ENCODE measurements at places on chromosomes 2 and 18.

DNA sequence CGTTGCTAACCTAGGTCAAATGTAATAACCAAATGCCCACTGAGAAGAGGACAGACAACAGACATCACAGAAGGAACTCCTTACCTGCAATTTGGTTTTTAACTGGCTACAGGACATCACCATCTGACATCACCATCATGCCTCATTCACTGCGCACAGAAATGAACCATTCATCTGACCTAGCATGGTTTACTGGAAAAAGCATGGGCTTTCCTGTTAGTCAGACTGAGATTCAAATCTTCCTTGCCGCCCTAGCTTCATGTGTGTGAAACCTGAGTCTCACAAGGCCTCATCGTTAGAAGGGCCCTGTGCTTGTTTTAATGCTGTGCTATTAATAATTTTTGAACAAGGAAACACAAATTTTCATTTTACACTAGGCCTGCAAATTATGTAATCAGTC is 1.1 kb upstream of the HIBCH start:
- DNase-seq: no peak

GRCh38 chr2:88027697-88028389 is 11.5 kb upstream of the RNU2-63P start:
- DNase-seq: no peak

DNA sequence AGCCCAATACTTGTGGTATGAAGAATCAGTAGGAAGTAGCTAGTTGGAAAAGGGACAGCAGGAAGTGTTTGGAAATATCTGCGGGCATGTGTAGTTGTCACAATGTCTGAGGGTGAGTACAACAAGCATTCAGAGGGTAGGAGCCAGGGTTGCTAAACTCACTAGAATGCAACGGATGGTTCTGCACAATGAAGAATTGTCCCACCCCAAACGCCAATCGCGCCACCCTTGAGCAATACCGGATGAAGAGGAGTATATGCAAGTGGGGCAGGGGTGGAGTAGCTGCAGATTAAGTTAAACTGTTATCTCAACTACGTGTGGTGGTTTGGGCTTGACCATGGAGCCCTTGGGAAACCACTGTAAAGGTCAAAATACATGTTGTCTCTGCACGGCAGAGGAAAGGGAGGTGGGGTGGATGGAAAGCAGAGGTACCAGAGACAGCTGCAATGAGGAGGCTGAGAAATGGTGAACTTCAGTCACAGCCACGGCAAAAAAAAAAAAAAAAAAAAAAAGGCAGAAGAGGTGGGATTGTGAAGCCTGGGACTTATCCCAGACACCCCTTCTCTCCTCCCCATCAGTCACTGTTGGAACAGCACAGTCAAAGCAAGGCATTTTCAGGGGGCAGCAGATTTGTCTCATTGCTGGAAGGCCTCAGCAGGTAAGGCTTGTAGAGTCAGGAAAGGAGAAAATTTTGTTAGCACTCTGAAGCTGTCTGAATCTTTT is 5.2 kb downstream of the CCL20 start:
- no peak for DNase-seq

GRCh38 chr2:50402654-50402960 is 629.3 kb downstream of the NRXN1 start:
- DNase-seq: no peak

Measured in HAP-1 (cell line).